Activated T-helper 9 cell treated with anti-CD3 and anti-CD28 coated beads, Interleukin-2, amount 50 U/mL, for 16 hours (primary cell): ENCODE measurements at places on chromosomes 11 and 22.
A peak's percentile ranks its signal among the peaks of the same experiment; 100 is the strongest.

DNA sequence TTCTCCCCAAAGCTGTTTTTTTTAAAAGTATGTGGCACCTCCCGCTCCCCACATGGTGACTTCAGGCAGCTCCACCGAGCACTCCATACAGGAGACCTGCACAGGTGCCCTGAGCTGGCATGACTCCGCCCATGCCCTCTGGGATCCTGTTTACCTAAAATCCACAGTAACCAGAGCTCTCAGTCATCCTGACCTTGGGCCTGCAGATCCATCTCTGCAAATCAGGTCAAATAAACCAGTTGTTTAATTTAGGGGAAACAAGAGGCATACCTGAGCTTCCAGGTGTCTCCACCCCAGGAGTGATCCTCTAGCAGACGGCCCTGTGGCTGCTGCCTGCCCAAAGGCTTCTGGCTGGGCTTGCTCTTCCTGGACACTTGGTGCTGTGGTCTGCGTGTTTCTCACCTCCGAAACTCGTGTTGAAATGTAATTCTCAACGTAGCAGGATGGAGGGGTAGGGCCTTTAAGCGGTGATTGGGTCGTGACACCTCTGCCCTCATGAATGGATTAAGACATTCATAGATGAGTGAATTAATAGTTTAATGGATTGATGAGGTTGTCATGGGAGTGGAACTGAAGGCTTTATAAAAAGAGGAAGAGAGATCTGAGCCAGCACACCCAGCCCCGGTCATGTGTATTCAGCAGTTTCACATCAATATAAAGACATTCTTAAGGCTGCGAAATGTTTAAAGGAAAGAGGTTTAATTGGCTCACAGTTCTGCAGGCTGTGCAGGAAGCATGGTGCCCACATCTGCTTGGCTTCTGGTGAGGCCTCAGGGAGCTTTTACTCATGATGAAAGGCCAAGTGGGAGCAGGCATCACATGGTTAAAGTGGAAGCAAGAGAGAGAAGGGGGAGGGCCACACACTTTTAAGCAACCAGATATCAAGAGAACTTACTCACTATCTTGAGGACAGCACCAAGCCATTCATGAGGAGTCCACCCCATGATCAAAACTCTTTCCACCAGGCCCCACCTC, 34.1 kb downstream of the LINC01488 start:
- DNase-seq, result no peak

DNA sequence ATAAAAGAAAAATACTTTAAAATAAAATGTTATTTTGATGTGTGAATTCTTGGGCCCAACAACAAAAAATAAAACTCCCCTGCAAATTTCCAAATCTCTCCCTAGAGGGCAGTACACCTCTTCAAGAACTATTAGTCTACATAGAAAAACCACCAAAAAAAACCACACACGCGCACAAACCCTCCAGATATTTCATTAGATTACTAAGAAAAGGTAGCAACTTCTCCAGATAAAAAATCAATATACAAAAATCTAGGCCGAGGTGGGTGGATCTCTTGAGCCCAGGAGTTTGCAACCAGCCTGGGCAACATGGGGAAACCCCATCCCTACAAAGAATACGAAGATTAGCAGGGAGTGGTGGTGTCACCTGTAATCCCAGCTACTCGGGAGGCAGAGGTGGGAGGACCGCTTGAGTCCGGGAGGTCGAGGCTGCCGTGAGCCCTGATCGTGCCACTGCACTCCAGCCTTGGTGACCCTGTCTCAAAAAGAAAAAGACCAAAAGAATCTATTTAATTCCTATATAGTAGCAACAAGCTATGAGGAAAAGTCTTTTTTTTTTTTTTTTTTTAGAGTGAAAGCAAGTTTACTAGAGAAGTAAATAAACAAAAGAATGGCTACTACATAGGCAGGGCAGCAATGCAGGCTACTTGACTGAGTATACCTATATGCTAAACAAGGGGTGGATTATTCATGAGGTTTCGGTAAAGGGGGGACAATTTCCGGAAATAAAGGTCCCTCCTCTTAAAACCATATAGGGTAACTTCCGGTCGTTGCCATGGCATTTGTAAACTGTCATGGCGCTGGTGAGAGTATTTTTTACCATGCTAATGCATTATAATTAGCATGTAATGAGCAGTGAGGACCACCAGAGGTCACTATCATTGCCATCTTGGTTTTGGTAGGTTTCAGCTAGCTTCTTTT, 13.1 kb downstream of the B3GNT6 start:
- DNase-seq, result peak; percentile 61

GRCh38 chr11:28910926-28911325, 802.7 kb downstream of the METTL15 start:
- no peak for DNase-seq

GRCh38 chr22:37244922-37245722, 1.1 kb upstream of the RAC2 start:
- no peak for DNase-seq

DNA sequence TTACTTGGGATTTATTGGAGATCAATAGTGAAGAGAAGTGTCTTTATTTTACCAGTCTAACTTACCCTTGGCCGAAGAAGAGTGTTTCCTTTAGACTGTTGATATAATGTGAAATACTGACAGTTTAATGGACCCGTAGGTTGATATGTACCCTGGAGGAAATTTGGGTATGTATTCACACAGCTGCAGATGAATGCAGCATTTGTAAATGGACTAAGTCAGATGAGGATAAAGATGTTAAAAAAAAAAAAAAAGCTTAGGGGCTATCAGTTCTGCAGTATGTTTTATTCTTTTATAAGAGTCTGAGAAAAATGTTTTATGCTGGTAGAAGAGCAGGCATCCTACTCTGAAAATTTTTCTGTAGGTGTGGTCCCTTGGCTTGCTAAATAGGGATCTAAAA, 2.7 kb downstream of the REXO2 start:
- DNase-seq, result no peak

DNA sequence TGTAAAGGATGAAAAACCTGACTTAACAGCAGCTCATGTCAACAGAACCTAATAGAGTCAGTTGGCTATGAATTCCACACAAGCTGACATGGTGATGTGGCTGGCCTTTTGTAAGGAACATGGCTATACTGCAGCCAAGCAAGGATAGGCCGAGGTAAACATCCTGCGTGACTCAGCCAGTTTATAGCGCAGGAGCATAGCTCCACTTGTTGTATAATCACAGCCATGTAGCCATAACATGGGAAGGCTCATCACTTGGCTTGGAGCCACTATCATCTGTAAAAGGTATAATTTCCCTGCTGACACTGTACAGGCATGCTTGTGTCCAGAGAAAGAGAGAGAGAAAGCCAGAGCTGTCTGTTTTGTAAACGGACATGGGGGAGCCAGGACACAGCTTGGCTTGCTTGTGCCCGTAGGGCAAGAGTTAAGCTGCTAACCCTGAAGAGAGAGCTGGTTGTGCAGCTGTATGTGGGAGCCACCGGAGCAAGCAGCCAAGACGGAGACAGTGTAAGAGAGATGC, 104.4 kb upstream of the PLET1 start:
- DNase-seq, result no peak

DNA sequence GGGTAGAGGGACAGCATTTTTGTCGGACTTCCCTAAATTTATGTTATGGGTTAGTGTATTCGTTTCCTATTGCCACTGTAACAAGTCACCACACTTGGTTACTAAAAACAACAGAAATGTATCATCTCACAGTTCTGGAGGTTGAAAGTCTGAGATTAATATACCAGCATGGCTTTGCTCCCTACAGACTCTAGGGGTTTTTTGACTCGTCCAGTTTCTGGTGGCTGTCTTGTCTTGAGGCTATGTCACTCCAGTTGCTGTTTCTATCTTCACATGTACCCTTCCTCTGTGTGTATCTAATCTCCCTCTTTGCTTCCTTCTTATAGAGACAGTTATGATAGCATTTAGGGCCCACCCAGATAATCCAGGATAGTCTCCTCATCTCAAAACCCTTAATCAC, 9.1 kb upstream of the CCDC179 start:
- DNase-seq, result no peak

- no peak for DNase-seq
Measured at GRCh38 chr11:85359859-85360258, 267.3 kb downstream of the DLG2 start.

DNA sequence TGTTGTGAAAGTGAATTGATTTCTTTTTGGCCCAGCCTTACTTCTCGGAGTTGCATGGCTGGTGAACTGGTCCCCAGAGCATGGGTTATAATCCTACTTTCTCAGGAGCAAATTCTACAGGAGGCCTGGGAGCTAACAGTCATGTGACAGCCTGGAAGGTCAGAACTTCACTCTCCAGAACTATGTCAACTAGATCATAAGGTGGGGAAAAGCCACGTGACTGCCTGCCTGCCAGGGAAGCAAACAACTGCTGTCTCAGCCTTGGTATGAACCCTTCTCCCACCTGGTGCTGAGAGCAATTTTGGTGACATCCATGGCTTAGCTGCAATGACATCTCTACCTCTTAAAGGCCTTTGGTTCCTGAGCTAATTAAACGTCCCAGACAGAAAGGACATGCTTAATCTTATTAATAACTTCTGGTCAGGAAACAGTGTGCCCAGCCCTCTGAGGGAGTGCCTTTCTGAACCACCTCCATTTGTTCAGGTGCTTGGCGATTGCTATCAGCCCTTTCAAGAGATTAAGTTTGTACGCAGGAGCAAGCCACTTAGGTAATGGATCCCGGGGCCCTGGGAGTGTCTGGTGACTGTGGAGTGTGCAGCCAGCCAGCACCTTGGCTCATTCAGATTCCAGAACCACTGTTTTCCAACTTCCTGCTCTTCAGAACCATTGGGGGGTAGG, 1.4 kb upstream of the CREB3L1 start:
- no peak for DNase-seq

GRCh38 chr11:88522624-88523385, 185.3 kb upstream of the CTSC start:
- no peak for DNase-seq

DNA sequence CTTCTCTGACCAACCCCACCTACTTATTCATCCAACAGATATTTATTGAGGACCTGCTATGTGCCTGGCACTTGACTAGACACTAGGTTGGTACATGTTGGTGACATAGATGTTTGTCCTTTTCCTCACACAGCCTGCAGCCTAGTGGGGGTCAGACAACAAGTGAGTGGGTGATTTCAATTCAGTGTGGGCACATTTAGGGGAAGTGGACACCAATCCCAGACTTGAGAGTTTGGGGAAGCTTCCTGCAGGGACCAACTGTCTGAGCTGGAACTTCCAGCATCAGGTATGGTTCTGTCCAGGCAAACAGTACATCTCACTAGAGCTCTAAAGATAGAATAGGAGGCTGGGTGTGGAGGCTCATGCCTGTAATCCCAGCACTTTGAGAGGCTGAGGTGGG, 5.8 kb upstream of the BCL9L start:
- no peak for DNase-seq

- DNase-seq, result no peak
Measured at GRCh38 chr11:71194710-71195109, 57.7 kb downstream of the SHANK2 start.

- DNase-seq, result no peak
Measured at GRCh38 chr11:102177126-102177525, 66.9 kb downstream of the YAP1 start.

GRCh38 chr11:65066805-65067291, 8.5 kb upstream of the NAALADL1 start:
- DNase-seq, result no peak

DNA sequence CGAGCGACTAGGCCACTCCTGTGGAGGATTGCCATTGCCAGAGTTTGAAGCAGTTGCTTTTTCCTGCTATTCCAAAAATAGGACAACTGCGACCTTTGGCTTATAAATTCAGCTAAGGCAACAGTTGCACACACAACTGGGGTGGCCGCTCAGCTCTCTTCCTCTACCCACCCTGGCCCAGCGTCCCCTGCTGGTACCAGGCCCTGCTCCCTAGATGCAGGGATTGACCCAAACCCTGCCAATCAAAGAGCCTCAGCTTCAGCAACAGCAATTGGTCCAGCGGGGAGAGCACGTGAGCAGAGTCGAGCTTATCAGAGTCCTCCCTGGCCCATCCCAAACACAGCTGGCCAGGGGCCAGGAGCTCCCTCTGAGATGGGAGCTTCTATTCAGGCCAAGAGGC, 22.0 kb upstream of the CABP2 start:
- DNase-seq, result no peak

- DNase-seq, result no peak
Measured at GRCh38 chr11:72924568-72925190, 110.5 kb downstream of the ATG16L2 start.

- DNase-seq, result no peak
Measured at GRCh38 chr22:44628273-44628672, 73.7 kb upstream of the PRR5 start.

GRCh38 chr11:11916981-11917399, 75.2 kb downstream of the USP47 start:
- DNase-seq, result no peak

GRCh38 chr11:72026090-72026489, 27.4 kb downstream of the IL18BP start:
- no peak for DNase-seq

DNA sequence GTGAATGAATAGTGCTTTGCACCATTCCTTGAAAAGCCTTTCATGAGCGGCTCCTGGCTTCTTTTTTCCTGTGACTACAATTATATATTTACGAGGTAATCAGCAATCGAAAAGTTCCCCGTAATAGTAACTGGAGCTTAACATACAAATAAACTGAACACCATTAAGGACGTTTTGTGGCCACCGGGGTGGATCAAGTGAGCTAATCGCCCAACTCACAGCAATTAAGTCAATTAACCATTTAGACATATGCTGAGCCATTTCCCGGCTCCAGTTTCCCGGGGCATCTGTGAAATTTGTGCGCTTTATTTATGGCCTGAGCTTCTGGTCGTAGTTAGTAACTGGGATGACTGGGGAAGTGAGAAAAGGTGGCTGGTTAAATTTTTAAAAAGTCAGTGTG, 465.2 kb downstream of the MIAT start:
- no peak for DNase-seq

DNA sequence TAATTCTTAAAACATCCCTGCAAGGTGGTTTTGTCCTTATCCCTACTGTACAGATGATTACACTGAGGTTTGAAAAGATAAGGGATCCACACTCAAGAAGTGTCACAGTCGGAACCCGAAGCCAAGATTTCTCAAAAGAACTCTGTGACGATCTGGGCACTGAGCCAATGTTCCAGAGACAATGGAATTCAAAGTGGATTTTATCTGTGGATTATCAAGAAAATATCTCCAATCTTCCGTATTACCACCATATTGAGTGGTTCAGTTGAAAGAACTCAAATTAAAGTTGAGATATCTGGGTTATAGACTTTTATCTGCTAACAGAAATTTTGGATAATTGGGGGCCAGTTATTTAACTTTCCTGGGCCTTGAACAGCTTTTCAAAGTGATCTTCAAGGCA, 100.0 kb upstream of the GRAMD1B start:
- DNase-seq, result no peak
